ENCODE measurements at places on chromosomes 2 and 18. TPM values are rescaled to one million over a fixed set of nuclear protein-coding genes. Genes with fewer than 3 reads are reported as not detected.

Gene ASPRV1
- 0.29 TPM for total RNA-seq

Gene MROH2A
- total RNA-seq, result 0.28 TPM

Gene PDE11A
- total RNA-seq, result 0.61 TPM

Gene FARSB
- total RNA-seq, result 44.1 TPM

Gene TPRKB
- total RNA-seq, result 78.1 TPM

All from A549 treated with RU486 at 1 μM for 4 hours (cell line).